ENCODE measurements at places on chromosomes 12 and 14. TPM values are rescaled to one million over a fixed set of nuclear protein-coding genes. Genes with fewer than 3 reads are reported as not detected.

The LPAR5 gene
- total RNA-seq, result not detected

The TBX5 gene
- not detected for total RNA-seq

The EMC9 gene
- 29.5 TPM for total RNA-seq

The PLEKHG7 gene
- total RNA-seq, result not detected

The COX8C gene
- total RNA-seq, result not detected

The KCNC2 gene
- not detected for total RNA-seq

The SLC10A1 gene
- total RNA-seq, result not detected

The KRT78 gene
- not detected for total RNA-seq

The KITLG gene
- total RNA-seq, result 112 TPM

The CIDEB gene
- 1.1 TPM for total RNA-seq

The IFI27 gene
- total RNA-seq, result 17.7 TPM

The EIF2S3B gene
- total RNA-seq, result 0.93 TPM

The RASSF9 gene
- 0.93 TPM for total RNA-seq

The E2F7 gene
- 8.2 TPM for total RNA-seq

The B3GNT4 gene
- total RNA-seq, result 0.19 TPM

The KRT5 gene
- total RNA-seq, result 0.53 TPM

The KRT77 gene
- total RNA-seq, result not detected

The PIANP gene
- total RNA-seq, result 0.13 TPM

The NCAPD2 gene
- 43.6 TPM for total RNA-seq

The FOXJ2 gene
- total RNA-seq, result 4.4 TPM

The ZDHHC22 gene
- total RNA-seq, result not detected

The DIO2 gene
- 161 TPM for total RNA-seq

The MIP gene
- total RNA-seq, result not detected

The SSPN gene
- total RNA-seq, result 16.2 TPM

The NR1H4 gene
- not detected for total RNA-seq

The MTERF2 gene
- 5.4 TPM for total RNA-seq

The DTX1 gene
- total RNA-seq, result not detected

The GLS2 gene
- total RNA-seq, result 0.13 TPM

The PWP1 gene
- 102 TPM for total RNA-seq

The PIWIL1 gene
- not detected for total RNA-seq

The RND1 gene
- total RNA-seq, result 0.62 TPM

The ZFHX2 gene
- 0.06 TPM for total RNA-seq

The TSHR gene
- total RNA-seq, result not detected

The TAS2R9 gene
- total RNA-seq, result 0.19 TPM

The KRT73 gene
- total RNA-seq, result not detected

The RDH5 gene
- total RNA-seq, result 27.5 TPM

The MYH6 gene
- total RNA-seq, result not detected

The ACTR6 gene
- 12.6 TPM for total RNA-seq

The SLC25A47 gene
- not detected for total RNA-seq

The ACVRL1 gene
- total RNA-seq, result 61.3 TPM

The KRT82 gene
- not detected for total RNA-seq

The ANKS1B gene
- 3.0 TPM for total RNA-seq

The ALDH1L2 gene
- 14.5 TPM for total RNA-seq

The GRIP1 gene
- total RNA-seq, result not detected

The KLRB1 gene
- total RNA-seq, result not detected

The HOXC10 gene
- total RNA-seq, result not detected

The GNB3 gene
- total RNA-seq, result 1.6 TPM

The MYBPC1 gene
- total RNA-seq, result not detected

The CIROP gene
- total RNA-seq, result 0.06 TPM

The ABHD12B gene
- not detected for total RNA-seq

The ENDOU gene
- total RNA-seq, result 0.40 TPM

The RPGRIP1 gene
- total RNA-seq, result not detected

The ANO2 gene
- 0.13 TPM for total RNA-seq

The P2RX2 gene
- not detected for total RNA-seq
